Activated CD4-positive, CD25-positive, alpha-beta regulatory T cell treated with anti-CD3 and anti-CD28 coated beads, Interleukin-2, amount 50 U/mL, for 72 hours (primary cell): ENCODE measurements at places on chromosomes 12 and 14.

DNA sequence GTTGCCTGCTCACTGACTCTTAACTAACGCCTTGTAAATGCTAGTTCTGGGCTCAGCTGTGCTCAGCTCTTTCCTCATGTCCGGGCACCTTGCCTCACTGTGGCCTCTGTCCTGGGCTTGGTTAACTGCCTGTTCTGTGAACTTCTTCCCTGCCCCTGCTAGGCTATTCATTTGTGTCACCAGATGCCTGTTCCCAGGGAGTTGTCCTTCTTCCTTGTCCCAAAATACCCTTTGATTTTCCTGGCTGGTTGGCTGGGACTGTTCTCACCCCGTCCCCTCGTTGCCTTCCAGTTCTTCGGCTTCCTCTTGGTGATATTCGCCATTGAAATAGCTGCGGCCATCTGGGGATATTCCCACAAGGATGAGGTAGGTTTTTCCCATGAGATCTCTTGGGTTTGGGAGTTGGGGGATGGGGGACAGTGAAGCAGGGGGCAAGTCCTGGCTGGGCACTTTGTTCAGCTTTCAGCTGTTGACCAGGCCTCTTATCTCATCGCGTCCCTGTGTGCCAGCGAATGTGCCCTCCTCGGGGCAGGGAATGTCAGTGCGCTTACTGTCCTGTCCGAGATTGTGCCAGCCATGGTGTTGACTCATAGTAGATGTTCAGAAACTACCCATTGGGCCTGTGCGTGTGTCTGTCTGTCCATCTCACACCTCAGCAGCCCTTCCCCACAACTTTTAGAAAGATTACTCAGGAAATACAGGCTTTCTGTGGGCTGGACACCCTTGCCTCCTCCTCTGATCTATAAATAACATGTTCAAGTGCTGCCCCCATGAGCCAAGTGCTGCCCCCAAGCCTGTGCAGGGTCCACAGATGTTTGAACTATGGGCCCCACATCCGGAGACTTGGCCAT, 33.1 kb downstream of the CD9 start:
- no peak for DNase-seq

- DNase-seq = no peak
These were observed 1.4 kb downstream of the RAN start for GRCh38 chr12:130873106-130873795.

DNA sequence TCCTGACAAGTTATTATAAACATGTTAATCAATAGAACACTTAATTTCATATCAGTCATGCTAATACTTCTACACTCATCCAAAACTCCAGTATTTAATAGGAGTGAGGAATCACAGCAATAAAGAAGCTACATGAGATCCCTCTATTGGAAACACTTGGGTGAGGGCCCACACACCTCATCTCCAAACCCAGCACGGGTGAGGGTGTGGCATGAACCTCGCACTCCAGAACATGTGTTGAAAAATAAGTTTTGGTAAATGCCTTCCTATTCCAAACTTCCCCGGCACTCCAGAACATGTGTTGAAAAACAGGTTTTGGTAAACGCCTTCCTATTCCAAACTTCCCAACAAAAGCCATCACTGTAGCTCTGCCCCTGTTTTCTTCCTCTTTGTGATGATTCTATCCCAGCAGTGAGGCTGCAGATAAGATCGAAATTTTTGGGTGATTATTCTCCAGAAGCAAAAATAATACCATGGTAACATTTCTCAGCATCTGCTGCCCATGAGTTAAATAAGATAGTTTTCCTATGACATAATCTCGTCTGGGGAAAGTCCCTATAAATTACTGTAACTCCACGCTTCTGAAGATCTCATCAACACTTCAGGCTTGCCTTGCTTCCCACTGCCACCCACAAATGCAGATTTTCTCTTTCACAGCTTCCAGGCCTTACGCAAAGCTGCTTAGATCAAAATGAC, 24.4 kb upstream of the PTPRB start:
- DNase-seq = no peak

DNA sequence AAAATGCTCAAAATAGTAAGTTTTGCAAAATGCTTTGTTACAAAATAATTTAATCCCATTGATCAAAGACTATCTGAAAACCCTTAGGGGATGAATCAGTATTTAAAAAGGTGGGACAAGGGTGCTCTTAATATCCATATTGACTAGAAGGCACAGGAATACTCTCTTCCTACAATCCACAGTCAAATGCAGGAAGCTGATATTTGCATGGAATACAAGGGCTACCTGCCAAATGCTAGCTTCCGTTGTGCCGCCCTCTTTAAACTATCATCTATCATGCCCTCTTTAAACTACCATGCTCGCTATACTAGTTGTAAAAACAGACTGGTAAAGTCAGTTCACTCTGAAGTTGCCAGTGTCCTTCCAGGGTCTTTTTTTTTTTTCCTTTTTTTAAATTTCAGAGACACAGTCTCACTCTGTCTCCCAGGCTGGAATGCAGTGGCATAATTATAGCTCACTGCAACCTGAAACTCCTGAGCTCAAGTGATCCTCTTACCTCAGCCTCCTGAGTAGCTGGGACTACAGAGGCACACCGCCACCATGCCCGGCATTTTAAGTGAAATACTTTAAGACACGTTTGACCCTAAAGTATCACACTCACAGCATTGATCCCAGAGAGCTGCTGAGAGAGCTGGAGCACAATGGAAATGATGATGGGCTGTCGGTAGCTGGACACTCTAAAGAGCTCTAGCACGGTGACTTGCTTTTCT, 6.7 kb downstream of the SLC2A3 start:
- no peak for DNase-seq

- DNase-seq = no peak
These were observed 12.3 kb downstream of the GPR19 start for GRCh38 chr12:12683725-12684124.

DNA sequence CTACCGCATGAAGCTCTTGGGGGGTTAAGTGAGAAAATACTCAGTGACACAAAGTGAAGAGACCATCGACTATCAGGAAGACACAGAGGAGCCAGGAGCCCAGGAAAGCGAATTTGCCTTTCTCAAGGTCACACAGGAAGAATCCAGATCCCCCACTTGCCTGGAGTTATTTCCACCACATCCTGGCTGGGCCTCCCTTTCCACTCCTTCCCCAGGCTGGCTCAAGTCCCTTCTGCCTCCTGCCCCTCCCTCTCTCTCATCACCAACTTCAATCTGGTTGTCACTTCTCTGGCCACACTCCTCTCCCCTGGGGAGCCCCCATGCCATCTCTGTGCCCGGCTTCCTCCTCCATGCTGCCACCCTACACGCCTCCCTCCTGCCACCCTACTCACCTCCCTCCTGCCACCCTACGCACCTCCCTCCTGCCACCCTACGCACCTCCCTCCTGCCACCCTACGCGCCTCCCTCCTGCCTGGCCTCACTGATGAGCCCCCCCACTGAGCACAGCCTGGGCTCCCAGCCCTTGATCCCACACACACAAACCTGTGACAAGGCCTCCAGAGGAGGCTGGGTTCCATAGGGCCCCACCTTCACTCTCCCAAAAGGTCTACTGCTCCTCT, 6.3 kb downstream of the SCNN1A start:
- no peak for DNase-seq

DNA sequence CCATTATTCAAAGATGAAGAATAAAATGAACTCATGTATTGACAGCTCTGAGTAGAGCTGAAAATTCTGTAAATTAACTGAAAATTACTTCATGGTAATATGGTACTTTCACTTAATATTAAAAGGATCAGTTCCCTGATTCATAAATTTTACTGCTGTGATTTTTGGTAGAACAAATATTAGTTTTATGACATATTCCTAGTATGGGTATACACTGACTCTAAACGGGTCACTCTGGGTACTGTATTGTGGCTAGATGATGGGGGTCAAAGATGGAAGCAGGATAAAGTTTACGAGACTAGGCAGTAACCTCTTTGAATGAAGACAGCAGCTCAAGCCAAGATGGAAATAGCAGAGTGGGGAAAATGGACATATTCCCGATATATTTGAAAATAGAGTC, 135.5 kb downstream of the NUAK1 start:
- DNase-seq = no peak

GRCh38 chr14:56976211-56976610, 165.9 kb upstream of the OTX2 start:
- no peak for DNase-seq

- DNase-seq = no peak
These were observed 8.5 kb downstream of the RARG start for GRCh38 chr12:53223389-53224060.

- no peak for DNase-seq
These were observed 807.8 kb downstream of the AACS start for GRCh38 chr12:125873016-125873415.

DNA sequence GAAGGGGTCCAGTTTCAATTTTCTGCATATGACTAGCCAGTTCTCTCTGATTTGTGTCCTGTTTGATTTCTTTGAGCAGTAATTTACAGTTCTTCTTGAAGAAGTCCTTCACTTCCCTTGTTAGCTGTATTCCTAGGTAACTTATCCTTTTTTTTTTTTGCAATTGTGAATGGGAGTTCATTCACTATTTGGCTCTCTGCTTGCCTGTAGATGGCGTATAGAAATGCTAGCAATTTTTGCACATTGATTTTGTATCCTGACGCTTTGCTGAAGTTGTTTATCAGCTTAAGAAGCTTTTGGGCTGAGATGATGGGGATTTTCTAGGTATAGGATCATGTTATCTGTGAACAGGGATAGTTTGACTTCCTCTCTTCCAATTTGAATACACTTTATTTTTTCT, 77.6 kb upstream of the NID2 start:
- no peak for DNase-seq

- DNase-seq = no peak
These were observed 222.5 kb upstream of the DIO2 start for GRCh38 chr14:80433811-80434210.

DNA sequence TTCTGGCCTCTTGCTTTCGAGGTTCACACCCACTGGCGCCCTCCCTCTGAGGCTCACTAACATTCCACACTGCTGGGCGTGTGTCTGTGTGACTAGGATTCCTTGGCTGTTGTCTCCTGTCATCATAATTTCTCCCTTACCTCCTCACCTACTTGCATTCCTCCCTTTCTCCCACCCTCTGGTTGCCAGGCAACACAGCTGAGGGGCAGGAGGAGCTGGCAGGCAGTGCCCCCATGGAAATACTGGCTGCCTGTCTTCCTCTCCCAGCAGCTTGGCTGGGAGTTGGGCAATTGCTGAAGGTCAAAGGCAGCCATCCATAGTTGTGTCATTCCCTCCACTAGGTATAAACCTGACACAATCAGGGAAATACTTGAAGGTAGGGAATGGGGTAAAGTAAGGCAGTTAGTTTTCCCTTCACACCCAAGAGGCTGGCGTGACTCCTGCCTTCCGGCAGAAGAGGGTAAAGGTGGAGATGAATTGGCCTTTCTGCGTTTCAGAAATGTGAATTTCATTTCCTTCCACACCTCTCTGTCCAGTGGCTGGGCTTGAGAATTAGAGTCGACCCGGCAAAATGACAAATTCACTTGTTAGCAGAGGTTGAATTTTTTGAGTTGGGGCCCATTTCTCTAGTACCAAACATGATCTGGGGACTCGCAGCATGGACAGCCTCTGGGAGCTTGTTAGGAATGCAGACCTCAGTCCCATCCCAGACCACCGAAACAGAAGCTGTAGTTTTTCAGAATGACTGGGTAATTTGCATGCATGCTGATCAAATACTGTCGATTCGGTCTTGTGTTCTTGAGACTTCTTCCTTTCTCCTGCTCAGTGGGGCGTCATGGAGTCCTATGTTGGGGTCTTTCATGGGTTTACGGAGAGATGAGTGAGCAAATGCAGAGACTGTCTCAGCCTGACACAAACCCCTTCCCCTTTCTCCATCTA, 24.3 kb upstream of the EMP1 start:
- DNase-seq = no peak

DNA sequence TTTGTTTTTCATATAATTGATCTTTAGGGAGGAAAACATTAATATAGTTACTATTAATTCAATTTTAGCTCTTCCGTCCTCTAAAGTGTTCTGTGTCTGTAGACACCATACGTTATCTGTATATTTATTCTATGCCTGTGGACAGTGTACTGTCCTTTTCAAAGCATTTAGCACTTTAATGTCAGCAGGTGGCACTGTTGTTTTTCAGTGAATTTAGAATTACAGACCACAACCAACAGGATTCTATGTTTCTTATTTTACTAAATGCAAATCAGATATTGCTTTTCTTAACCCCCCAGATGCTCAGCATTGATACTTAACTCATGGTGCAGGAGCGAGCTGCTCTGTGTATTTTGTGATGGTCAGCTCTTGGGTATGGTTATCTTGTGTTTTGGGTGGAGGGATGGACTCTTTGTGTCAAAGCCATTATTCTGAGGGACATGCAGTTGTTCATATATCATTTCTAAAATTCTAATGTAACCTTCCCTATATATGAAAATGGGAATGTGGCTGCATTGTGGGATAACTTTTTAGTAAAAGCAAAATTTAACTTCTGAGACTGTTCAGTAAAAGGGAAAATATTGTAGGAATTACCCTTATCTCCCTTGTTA, 65.2 kb downstream of the PAPOLA start:
- DNase-seq = no peak

DNA sequence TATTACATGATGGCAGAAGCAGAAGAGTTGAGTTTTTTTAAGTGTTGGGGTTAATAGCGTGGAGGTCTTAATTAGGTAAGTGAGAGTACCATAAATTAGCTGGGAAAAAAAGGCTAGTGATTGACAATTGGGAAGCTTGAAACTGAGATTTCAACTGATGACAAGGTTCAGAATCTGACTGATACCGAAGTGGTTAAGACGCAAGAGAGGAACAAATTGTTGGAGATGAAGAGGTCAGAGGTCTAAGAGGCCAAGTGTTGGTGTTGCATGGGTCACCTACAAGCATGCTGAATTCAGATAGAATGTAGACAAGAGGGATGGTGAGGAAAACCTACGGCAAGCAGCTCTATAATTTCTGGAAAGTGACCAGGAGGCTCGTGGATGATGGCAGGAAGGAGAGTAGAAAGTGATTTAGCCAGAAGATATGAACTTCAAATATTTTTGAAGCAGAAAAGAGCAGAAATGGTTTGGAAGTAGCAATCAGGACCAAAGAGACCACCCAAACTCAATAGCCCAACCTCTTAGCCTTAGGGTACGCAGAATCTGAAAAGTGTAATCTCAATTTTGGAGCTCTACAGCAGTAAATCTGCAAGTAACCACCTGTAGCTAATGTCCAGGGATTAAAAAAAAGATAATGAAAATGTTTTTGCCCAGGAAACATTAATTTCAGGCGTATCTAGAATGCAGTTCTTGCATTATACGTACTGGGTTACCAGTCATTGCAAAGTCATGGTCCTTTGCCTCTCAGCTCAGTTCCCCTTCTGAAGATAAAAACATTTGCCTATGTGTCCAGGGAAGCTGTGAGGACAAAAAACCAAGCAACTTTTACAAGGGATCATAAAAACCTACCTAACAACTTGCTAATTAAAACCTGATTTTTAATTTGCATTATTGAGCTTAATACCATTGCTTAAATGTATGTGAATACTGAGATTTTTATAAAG, 1.7 kb upstream of the TMPO start:
- no peak for DNase-seq

DNA sequence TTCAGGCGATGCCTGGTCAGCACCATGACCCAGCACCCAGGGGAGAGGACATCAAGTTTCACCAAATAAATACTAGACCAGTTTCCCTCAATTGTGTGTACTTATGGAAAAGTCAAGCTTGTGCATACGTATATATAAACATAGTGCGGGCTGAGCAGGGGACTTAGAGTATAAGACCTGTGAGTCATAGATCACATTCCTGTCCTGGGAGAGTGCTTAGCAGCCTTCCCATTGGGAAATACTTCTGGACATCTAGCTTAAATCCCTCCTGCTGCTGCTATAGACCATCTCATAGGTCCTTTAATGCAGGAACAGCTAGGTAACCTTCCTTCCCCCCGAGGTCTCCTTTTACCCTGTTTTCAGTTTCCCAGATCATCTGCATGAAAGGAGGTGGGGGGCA, 51.9 kb downstream of the PRMT8 start:
- DNase-seq = no peak
